ENCODE measurements at places on chromosomes 7 and 10. TPM values are rescaled to one million over a fixed set of nuclear protein-coding genes. Genes with fewer than 3 reads are reported as not detected.

MEPCE gene
- 41.0 TPM for total RNA-seq

UTF1 gene
- not detected for total RNA-seq

- no peak for DNase-seq
Observed at GRCh38 chr7:138881579-138882188, 83.7 kb upstream of the ATP6V0A4 start.

DNA sequence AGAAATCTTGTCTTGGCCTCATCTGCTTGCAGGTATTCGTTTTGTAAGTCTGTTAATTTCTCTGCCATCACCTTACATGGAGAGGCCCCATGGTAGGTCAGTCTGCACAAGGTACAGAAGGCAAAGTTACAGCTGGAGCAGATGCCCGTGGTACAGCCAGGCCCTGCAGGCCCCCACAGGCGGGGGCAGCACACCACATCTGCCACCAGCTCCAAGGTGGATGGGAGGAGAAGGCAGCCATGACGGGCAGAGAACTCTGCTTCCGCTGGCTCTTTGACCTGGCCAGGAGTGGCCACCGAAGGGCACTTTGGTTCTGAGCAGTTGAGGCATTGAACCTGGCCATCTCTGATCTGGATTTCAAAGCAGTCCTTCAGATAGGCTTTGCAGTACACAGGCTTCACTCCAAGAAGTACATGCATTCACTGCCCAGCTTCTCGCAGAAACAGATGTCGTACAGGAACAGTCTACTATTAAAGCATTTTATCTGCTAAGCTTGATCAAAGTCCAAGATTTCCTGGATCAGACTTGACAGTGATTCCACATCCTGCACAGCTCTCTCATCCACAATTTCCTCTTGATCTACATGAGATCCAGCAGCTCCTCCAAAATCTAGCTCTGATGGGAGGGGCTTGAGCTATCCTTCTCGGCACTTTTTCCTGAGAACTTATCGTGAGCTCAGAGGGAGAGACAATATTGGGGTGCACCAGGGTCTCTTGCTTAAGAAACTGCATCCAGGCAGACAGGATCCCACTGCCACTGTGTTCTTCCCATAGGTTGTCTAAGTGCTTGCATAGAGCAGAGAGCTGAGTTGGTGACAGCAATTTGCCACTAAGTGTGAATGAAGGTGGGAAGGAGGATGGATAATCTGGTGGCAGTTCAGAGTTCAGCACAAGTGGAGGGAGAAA is 120.7 kb downstream of the TRRAP start:
- no peak for DNase-seq

Data from Caco-2 (cell line).